ENCODE measurements at places on chromosomes 4 and X.

DNA sequence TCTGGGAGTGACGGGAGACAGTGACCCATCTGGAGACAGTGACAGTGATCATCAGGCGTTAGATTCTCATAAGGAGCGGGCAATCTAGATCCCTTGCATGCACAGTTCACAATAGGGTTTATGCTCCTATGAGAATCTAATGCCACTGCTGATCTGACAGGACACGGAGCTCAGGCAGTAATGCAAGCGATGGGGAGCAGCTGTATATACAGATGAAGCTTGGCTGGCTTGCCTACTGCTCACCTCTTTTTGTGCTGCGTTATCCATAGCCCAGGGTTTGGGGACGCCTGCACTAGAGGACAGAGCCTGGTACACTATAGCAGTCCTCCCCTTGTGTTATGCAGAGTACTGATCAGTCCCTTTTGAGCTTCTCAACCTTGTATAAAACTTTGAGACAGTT is 23.5 kb downstream of the NFKB1 start:
- no peak for DNase-seq

DNA sequence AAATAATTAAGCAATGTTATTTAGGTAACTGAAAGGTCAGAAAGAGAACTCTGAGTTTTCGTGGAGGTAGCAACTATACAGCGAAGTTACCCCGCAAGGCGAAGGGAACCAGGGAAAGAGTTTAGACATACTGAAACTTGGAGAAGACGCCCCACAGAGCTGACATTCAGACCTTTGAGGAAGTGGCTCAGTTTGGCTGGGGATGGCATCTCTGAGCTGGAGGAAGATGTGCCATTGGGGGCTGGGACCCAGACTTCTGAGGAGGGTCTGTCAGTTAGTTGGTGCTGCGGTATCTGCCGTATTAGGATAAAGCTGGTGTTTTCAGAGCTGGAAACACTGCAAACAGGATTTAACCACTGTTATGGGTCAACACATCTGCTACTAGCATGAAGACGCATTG is 156.6 kb downstream of the ANKRD50 start:
- no peak for DNase-seq

- DNase-seq = no peak
These were observed 198.0 kb downstream of the GALNTL6 start for GRCh38 chr4:172011196-172011595.

GRCh38 chr4:109182696-109183095 is 119.8 kb downstream of the COL25A1 start:
- DNase-seq = no peak

DNA sequence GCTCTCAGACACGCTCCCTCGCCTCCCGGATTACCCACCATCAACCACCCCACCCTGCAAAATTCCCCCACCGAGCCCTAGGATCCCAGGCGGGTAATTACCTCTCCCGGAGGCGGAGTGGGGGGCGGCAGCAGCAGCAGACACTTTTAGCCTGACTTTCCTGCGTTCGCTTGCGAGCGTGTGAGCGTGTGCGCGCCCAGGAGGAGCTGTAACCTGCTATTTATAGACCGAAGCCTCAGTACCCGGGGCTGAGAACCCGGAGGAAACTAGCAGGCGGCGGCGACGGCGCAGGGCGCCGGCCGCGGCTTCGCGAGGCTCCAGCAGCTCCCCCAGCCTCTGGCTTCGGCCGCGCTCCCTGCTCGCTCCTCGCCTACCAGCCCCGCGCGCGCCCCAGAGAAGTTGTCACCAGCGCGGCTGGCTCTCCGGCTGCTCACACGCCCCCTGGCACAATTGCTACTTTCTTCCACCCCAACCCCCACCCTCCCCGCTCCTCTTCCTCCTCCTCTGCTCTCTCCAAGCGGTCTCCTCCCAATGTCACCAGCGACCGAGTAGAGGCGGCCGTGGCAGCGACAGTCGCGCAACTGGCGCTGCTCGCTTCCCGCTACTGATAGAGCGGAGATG is at the start of gene INPP4B:
Gene INPP4B, minus strand, starts transcription at position 194 of the 621 bp plus-strand sequence.
- peak; percentile 1 for DNase-seq

- DNase-seq = no peak
These were observed 95.8 kb upstream of the GEMIN8 start for GRCh38 chrX:14125462-14125861.

- DNase-seq = no peak
These were observed 268.3 kb downstream of the PDHA2 start for GRCh38 chr4:96108146-96108545.

DNA sequence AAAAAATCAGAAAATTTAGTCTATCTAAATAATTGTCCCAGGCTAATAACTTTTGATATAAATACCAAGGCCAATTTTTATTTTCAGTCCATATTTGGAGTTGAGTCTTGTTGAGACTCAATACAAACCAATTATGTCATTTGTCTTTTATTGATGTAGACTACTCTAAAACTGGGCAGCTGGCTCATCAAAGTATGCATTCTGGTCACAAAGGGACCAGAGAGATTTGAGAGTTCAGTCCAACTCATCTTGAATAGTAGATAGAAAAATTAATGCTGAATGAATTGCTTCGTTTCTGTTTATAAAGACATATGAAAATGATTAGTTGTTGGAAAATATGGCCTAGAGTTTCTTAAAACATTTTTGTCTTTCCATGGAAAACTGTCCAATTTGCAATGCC is 412.5 kb upstream of the KLHL4 start:
- no peak for DNase-seq

GRCh38 chr4:155140889-155141288 is 67.5 kb upstream of the NPY2R start:
- no peak for DNase-seq

GRCh38 chr4:160956875-160957274 is 1206.9 kb downstream of the FSTL5 start:
- DNase-seq = no peak

DNA sequence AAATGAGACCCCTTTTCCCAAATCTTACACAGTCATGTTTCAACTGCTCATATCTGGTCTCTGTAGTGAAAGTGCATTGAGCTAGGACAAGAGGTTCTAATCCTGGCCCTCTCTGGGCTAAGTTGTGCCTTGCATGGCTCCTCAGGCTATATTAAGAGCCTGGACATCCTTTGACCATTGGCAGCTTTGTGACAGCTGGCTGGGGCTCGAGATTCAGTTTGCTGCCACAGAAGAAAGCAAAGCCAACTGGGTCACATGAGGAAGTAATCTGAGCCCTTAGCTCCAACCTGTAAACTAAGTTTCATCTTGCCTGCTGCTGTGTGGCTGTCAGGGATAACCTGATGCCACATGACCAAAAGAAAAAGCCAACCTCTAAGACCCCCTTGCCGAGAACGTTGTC is 51.8 kb upstream of the JADE1 start:
- DNase-seq = no peak

GRCh38 chr4:70269674-70270073 is 27.3 kb downstream of the CSN3 start:
- peak; percentile 1 for DNase-seq

DNA sequence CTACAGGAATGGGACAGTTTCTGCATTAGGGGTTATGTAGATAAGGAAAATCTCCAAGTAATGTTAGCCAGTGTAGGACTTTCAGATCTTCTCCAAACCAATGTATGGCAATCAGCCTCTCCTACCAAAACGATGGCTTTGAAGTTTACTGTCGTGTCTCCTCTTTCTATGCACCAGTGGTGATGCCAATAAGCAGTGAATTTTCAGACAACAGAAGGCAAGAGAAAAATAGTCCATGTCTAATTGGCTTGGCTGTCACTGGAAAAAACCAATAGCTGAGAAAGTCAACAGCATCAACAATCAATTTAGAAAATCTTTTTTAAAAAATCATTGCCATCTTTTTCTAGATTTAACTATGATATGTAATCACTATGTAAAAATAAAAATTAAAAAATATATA is 35.0 kb downstream of the LIMCH1 start:
- DNase-seq = no peak

GRCh38 chrX:13685126-13685763 is 3.7 kb upstream of the RAB9A start:
- no peak for DNase-seq

DNA sequence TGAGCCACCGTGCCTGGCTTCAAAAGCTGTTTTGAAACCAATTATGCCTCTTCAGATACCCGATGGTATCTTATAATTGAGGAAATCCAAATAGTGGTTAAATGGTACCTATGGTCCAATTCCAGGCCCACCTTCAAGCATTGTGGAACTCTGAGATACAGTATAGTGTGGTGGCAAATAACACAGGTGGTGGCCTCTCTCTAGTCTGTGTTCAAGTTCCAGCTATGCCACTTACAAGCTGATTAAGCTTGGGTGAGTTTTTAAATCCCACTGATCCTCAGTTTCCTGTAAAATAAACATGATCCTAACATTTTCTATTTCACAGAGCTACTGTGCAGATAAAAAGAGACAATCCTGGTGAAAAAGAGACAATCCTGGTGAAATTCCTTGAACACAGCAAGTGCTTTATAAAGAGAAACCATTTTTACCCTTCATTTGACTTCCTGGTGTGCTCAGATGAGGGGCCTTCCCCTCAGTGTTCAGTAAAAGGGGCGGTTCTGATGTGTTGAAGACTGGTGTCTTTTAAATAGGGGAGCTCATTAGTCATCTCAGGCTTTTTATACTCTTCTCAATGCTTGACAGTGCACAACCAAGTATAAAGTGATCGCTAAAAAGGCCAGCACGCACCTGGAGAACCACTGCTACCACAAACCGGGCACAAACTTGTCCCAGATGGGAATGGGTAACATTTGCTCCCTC is 30.8 kb upstream of the CD40LG start:
- no peak for DNase-seq

DNA sequence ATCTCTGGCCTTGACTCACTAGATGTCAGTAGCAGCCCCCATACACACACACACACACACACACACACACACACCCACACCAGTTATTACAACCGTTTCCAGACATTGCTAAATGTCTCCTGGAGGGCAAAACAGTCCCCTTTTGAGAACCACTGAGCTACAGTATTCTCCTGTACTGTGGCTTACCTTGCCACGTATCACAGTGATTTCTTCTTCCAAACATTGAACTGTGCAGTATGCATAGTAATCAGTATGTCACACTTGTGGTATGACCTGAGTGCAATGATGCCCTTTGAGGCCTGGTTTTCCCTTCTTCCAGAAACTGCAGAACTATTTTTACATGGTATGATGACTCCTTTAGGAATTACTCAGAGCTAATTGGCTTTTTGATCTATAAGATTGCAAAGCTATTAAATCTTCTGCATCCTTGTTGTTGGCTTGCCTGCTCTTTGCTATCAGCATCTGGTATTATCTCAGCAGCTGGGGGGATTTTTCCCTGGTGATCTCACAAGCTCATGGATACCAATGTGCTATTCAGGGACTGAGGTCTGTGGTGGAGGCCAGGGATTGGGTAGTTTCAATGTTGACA is 3.6 kb upstream of the THOC2 start:
- DNase-seq = no peak

GRCh38 chr4:85669992-85670548 is 195.1 kb downstream of the ARHGAP24 start:
- DNase-seq = no peak

DNA sequence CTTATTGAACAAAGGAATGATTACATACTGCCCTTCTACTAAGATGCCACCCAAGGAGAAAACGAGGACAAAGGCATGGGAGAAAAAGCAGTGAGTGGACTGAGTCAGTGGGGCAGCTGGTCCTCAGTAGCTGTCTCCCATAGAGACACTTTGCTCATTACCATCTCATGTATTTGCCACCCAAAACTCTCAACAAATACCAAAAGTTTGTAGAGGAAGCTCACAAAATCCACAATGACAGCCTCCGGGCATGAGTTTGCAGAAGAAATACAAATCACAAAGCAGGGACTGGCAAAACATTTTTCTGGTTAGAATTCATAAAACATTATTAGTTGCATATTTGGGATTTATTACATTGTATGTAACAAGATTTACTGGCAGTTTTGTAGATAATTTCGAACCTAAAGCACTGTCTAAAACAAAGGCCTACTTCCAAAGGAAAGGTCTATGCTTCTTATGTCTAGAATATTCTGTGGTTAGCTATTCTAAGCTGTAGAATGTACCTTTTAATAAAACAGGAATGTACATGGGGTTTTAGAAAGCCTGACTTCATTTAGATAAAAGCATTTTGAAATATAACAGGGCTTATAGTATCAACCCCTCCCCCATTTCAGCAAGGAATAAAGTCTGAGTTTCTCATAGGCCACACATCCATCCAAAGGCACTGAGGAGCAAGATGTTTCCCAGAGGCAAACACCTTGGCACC is 17.7 kb downstream of the PCDH18 start:
- DNase-seq = no peak

GRCh38 chrX:48919360-48919841 is 577 bp upstream of the PIM2 start:
- DNase-seq = no peak

GRCh38 chr4:61068060-61068459 is 132.1 kb upstream of the ADGRL3 start:
- DNase-seq = no peak

DNA sequence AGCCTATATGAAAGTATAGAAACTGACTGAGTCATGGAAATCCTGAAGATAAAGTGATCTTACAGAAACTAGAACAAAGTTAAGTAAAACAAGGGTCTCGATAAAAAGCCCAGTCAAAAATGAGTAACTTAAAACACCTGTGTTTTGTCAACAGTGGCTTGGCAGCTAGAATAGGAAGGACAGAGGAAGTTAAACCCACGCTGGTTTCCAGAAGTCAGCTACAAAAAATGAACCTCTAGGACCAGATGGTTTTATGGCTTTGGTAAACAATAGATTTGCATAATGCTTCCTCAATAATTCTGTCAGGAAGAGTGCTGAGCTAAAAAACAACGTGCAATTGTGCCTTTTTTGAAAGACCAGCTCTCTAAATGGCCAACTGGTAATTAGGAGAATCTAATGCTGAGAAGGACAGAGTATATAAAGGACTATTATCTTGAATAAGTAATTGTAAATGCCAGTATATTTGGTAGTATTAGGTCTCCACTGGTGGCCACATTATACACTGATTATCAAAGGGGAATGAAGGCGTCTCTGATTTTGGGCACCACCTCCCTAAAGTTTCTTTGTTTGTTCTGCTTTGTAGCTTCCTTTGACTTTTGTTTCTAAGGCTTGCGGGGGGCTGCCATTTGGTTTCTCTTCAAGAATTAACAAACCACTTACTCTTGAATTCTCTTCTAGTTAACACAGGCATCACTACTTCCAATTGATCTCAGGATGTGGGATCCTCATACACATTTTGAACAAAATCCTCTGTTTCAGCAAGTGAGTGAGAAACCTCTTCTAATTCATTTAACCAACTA is 72.2 kb upstream of the PPP3CA start:
- DNase-seq = peak; percentile 19

GRCh38 chrX:50407976-50408375 is 62.6 kb downstream of the DGKK start:
- no peak for DNase-seq

DNA sequence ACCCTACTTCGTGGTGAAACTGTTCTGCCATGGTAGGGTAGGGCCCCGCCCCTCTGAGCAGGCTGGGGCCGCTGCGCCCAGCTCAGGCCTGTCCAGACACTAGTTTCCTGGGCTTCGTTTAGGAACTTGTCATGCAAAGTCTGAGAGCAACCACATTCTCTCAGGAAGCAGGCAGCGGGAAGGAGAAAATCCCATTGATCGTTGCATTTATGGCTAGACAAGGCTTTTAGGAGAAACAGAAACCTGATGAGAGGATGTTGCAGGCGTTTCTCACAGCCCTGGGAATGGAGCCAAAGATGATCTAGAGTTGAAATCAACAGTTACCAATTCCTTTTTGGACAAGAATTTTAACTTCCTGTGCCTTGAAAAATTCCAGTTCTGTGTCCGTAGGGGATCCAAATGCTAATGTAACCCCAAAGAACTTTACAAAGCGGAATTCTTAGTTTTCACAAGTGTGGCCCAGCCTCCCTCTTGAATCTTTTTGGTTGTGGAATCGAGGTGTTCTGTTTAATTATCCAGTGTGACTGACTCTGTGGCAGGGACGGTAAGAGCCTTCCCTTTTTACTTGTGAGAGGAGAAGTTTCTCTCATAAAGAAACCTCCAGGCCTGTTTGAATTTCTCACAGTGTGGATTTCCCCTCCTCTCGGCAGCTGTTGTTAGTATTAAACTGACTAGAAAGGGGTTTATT is 4.5 kb upstream of the CXCL9 start:
- no peak for DNase-seq

Measured in NCI-H1694 (cell line).